ENCODE measurements at places on chromosomes 2 and 18. TPM values are rescaled to one million over a fixed set of nuclear protein-coding genes. Genes with fewer than 3 reads are reported as not detected.

- no peaks in the 10 kb centered on the region for H3K4me1 ChIP-seq
- no peak overlapping the region for H3K27ac ChIP-seq
- H3K4me3 ChIP-seq: no peak overlapping the region
- no peak for DNase-seq
- H3K27me3 ChIP-seq: peaks cover 7% of the 10 kb centered on the region
- no peaks in the 10 kb centered on the region for H3K36me3 ChIP-seq
Measured at GRCh38 chr2:172464400-172465129, 37.2 kb downstream of the ITGA6 start.

GRCh38 chr2:199883474-199884212, 27.4 kb upstream of the C2orf69 start:
- no peak overlapping the region for H3K4me3 ChIP-seq
- H3K27ac ChIP-seq: no peak overlapping the region
- no peaks in the 10 kb centered on the region for H3K27me3 ChIP-seq
- DNase-seq: no peak

DNA sequence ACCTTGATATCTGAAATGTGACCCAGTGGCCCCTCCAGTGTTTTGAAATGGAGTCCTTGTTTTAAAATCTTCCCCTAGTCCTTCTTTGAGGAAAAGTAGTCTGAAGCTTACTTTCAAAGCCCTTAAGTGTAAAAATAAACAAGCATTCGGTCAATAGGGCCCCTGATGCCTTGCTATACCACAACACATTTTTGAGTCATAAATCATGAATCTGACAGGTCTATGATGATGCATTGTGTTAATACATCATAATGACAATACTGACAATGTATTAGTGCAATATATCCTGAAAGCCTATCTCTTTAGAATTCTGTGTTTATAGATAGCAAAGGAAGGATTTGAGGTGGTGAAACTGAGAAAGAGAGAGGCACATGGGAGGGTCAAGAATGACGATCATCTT, 464.2 kb downstream of the MEIS1 start:
- no peak overlapping the region for H3K27ac ChIP-seq
- H3K4me3 ChIP-seq: no peak overlapping the region
- H3K36me3 ChIP-seq: no peaks in the 10 kb centered on the region
- no peaks in the 10 kb centered on the region for H3K27me3 ChIP-seq
- peaks cover 18% of the 10 kb centered on the region for H3K4me1 ChIP-seq

DNA sequence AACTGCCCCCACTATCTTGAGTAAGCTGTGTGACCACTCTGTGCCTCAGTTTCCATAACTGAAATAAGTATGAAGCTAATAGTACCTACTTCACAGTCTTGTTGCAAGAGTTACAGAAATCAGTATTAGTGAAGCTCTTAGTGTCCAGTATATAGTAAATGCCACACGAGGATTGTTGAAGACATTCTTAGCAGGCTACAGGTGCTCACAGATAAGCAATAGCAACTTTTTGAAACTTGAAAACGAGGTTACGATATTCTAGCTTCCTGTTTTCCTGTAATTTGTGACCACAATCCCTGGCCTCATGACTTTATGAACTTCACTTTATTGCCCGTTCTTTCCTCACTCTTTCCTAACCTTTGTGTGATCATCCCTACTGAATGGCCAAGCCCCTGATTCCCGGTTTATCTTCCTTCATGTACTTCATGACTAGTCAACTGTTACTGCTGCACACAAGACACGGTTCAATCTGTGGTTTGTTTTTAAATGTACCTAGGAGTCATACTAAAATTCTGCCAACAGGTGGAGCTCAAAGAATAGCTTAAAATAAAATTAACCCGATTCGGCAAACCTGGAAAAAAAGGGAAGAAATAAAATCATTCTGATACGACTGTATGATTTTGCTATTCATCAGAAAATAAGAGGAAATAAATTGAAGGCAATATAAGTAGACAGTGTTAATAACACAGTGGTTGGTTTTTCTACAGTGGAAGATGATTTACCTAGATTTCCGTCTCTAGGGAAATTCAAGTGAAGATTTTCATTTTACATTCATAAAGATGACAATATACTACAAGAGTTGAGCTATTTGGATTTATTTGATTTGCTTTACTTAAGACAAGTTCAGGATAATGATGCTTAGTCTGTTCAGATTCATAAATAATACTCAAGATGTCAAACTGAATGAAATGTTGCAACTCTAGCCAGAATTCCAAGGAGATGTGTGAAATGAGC, 38.1 kb upstream of the STAT1 start:
- no peak overlapping the region for H3K27ac ChIP-seq
- H3K36me3 ChIP-seq: no peaks in the 10 kb centered on the region
- no peaks in the 10 kb centered on the region for H3K4me1 ChIP-seq
- DNase-seq: peak; percentile 74
- H3K4me3 ChIP-seq: no peak overlapping the region
- no peaks in the 10 kb centered on the region for H3K27me3 ChIP-seq

GRCh38 chr2:106858810-106859209, 27.2 kb downstream of the ST6GAL2 start:
- no peak overlapping the region for H3K4me3 ChIP-seq
- no peak for DNase-seq
- no peaks in the 10 kb centered on the region for H3K4me1 ChIP-seq
- no peaks in the 10 kb centered on the region for H3K36me3 ChIP-seq

- DNase-seq: no peak
- H3K4me3 ChIP-seq: no peak overlapping the region
- no peaks in the 10 kb centered on the region for H3K27me3 ChIP-seq
- H3K4me1 ChIP-seq: no peaks in the 10 kb centered on the region
- H3K36me3 ChIP-seq: no peaks in the 10 kb centered on the region
- no peak overlapping the region for H3K27ac ChIP-seq
Measured at GRCh38 chr2:96167407-96168013, 22.3 kb upstream of the DUSP2 start.

DNA sequence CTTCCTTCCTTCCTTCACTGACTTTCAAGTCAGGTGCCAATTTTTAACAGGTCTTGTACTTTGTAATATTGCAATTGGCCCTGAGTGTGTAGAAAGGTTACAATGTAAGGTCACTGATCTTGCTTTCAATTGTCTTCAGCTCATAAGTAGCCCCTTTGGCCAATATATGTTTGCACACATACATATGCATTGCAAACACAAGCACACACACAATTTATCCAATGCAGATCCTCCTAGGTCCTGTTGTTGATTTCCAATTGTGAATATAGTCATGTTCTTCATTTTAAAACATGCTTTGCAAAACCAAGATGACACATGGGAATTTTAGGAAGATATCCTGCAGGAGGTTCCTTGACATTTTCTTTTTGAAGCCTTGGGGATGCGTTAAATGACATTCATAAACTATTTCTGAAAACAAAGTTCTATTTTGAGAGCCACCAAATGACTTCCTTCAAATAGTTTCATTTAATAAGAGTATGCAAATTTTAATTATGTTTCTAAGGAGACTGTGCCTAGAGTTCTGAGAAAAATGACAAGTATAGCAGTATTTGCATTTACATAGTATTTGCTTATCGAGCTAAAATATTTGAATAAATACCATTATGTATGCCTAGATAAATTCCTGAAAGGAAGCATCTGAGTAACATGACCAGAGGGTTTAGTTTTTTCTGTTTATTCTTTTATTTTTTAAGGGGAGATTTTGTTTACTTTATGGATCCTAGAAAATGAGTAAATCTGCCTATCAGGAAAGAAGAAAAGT, 117.1 kb upstream of the TMEFF2 start:
- H3K27ac ChIP-seq: no peak overlapping the region
- H3K4me3 ChIP-seq: no peak overlapping the region
- DNase-seq: no peak
- H3K4me1 ChIP-seq: no peaks in the 10 kb centered on the region
- no peaks in the 10 kb centered on the region for H3K36me3 ChIP-seq

- H3K4me1 ChIP-seq: no peaks in the 10 kb centered on the region
- H3K27ac ChIP-seq: no peak overlapping the region
- no peak for DNase-seq
Measured at GRCh38 chr2:96495982-96496629, 9.1 kb downstream of the NEURL3 start.

DNA sequence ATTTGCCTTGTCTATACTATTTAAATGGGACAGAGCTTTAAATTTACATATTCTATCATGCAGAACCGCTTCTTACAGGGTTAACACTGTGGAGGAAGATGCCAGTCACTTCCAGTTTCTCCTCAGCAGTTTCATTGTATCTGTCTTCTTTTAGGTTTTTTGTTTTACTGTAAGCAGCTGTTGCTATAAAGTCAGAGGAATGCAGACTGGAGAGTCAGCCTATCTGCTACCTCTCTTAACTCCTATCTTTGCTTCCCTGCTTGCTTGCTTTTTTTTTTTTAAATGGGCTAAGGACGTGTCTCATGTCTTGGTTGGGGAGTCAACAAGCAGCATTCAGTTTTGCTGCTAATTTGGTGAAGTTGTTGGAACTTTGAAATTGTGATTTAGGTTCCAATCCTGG, 8.9 kb downstream of the EPC2 start:
- H3K4me3 ChIP-seq: no peak overlapping the region
- DNase-seq: no peak
- no peaks in the 10 kb centered on the region for H3K27me3 ChIP-seq

GRCh38 chr2:42342795-42343241, 18.2 kb downstream of the COX7A2L start:
- no peaks in the 10 kb centered on the region for H3K36me3 ChIP-seq
- H3K4me3 ChIP-seq: no peak overlapping the region
- no peak overlapping the region for H3K27ac ChIP-seq
- H3K4me1 ChIP-seq: no peaks in the 10 kb centered on the region
- DNase-seq: no peak

DNA sequence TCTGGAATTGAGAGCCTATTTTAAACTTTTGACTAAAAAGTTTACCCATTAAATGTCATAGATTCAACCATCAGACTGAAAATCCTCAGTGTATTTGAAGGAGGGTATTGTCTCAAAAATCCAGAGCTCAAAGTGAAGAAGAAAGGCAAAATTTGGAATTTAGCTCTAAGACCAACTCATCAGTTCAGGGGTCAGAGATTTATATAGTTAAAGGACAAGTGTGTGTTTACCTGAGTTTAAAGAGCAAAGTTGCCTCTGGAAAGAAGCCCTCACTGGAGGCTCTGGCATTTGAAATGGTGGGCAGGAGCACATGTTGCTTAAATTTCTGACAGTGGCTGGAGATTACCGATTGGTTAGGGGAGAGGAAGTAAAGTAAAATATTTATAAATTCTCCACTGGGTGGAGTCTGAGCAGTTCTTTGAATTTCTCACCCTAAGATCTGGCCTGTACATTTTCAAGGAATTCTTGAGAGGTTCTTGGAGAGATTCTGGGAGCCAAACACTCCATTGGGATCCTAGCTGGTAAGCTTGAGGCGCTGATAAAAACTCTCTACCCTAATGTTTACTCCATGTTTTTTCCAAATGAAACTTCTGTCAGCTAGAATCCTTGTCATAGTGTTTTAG, at the start of gene KYNU:
TSS of gene KYNU (plus strand) at position 449 of the 623 bp plus-strand sequence. CDS start 7,704 bp downstream, outside the sequence.
- no peak within 1 kb of the TSS for H3K27ac ChIP-seq
- no peak within 1 kb of the TSS for H3K4me3 ChIP-seq
- DNase-seq: no peak
- H3K27me3 ChIP-seq: no peaks in the 10 kb centered on the region
- no peaks in the 10 kb centered on the region for H3K36me3 ChIP-seq
- no peaks in the 10 kb centered on the region for H3K4me1 ChIP-seq

DNA sequence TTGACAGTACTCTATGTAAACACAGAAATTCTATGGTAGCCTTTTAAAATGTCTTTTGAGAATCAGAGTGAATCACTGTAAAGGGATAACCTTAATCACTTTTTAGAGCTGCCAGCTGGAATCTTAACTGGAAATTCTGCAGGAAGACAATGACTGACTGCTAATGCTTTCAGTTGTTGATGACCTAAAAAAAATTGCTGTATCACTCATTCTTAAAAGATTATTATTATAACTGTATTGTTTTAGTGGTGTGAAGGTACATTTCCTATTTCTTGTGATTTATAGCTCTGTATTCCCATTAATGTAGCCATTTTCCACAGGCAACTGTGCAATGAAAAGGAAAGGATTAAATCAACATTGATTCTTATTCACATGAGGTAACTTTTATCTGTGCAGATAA, 260.5 kb downstream of the CALCRL start:
- H3K27me3 ChIP-seq: no peaks in the 10 kb centered on the region
- no peaks in the 10 kb centered on the region for H3K4me1 ChIP-seq
- no peaks in the 10 kb centered on the region for H3K36me3 ChIP-seq
- DNase-seq: no peak
- no peak overlapping the region for H3K27ac ChIP-seq
- H3K4me3 ChIP-seq: no peak overlapping the region

GRCh38 chr18:62678847-62679485, 36.4 kb upstream of the PHLPP1 start:
- H3K36me3 ChIP-seq: no peaks in the 10 kb centered on the region
- H3K27ac ChIP-seq: no peak overlapping the region
- no peaks in the 10 kb centered on the region for H3K4me1 ChIP-seq
- no peak overlapping the region for H3K4me3 ChIP-seq

DNA sequence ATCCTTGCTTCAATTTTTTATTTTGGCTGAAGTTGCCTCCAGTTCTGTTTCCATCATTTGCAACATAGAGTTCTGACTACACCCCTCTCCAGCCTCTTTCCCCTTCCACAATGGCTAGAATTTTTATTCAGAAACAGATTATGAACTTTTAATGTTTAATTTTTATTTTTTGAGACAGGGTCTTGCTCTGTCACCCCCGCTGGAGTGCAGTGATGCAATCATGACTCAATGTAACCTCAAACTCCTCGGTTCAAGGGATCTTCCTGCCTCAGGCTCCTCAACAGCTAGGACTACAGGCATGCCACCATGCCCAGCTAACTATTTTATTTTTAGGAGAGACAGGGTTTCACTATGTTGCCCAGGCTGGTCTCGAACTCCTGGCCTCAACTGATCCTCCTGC, 2.8 kb downstream of the NTSR2 start:
- peaks cover 7% of the 10 kb centered on the region for H3K27me3 ChIP-seq
- no peak overlapping the region for H3K27ac ChIP-seq
- H3K4me1 ChIP-seq: no peaks in the 10 kb centered on the region
- no peaks in the 10 kb centered on the region for H3K36me3 ChIP-seq
- DNase-seq: no peak

DNA sequence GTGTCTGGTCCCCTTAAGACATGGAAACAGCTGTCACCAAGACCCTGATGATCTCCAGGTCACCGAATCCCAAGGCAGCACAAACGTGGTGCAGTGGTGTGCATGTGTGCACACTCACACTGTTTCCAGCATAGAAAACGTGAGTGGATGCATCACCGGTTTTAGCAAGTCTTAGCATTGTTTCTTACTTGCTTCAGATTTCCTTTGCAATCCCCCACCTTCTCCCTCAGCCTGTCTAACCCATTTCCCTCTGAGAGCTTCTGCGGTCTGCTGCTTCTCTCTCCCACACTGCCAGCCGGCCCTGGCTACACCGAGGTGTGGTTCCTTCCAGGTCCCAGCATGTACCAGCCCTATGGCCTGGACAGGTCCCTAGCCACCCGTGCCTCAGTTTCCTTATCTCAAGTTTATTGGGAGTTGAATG, 343.4 kb upstream of the HS6ST1 start:
- H3K36me3 ChIP-seq: no peaks in the 10 kb centered on the region
- no peak overlapping the region for H3K27ac ChIP-seq
- no peak for DNase-seq
- no peaks in the 10 kb centered on the region for H3K4me1 ChIP-seq

SLC4A3 gene
- polyA plus RNA-seq: 0.59 TPM

MOGAT1 gene
- 0.18 TPM for polyA plus RNA-seq

ANKRD30B gene
- polyA plus RNA-seq: not detected

SNRNP200 gene
- polyA plus RNA-seq: 74.1 TPM

UGT1A5 gene
- polyA plus RNA-seq: not detected

RAMP1 gene
- polyA plus RNA-seq: 14.3 TPM
